Activated CD8-positive, alpha-beta T cell treated with anti-CD3 and anti-CD28 coated beads for 36 hours (primary cell): ENCODE measurements at places on chromosomes 5 and 9. TPM values are rescaled to one million over a fixed set of nuclear protein-coding genes. Genes with fewer than 3 reads are reported as not detected.

BTNL8 gene
- total RNA-seq = not detected

ZNF484 gene
- total RNA-seq = 6.2 TPM

PCAT7 gene
- total RNA-seq = not detected

TNFSF15 gene
- total RNA-seq = 0.16 TPM

RORB gene
- total RNA-seq = 0.11 TPM

CNTLN gene
- 0.43 TPM for total RNA-seq

C9 gene
- not detected for total RNA-seq

PCDHB13 gene
- not detected for total RNA-seq

PCSK1 gene
- total RNA-seq = not detected

ANAPC2 gene
- 38.6 TPM for total RNA-seq

NPR3 gene
- 0.05 TPM for total RNA-seq

ZDHHC11B gene
- total RNA-seq = 0.59 TPM

FCN1 gene
- total RNA-seq = not detected

SYNPO gene
- 0.22 TPM for total RNA-seq

INSYN2B gene
- total RNA-seq = not detected

CD274 gene
- 13.7 TPM for total RNA-seq

MAP1B gene
- 0.25 TPM for total RNA-seq

PCDHA10 gene
- not detected for total RNA-seq

SLC45A2 gene
- not detected for total RNA-seq

LCN9 gene
- total RNA-seq = not detected

PCDHGA5 gene
- not detected for total RNA-seq

SPRY4 gene
- total RNA-seq = 0.90 TPM

ARHGEF28 gene
- not detected for total RNA-seq

WDR38 gene
- total RNA-seq = not detected

MARCHF3 gene
- 6.1 TPM for total RNA-seq

COL23A1 gene
- 0.11 TPM for total RNA-seq

PTGS1 gene
- total RNA-seq = 0.23 TPM

LEAP2 gene
- total RNA-seq = 3.0 TPM

MEIKIN gene
- not detected for total RNA-seq

TRIP13 gene
- total RNA-seq = 36.9 TPM

SHROOM1 gene
- total RNA-seq = 2.1 TPM

GRPEL2 gene
- 31.0 TPM for total RNA-seq

ANKDD1B gene
- total RNA-seq = not detected

SLC36A3 gene
- not detected for total RNA-seq

MEF2C gene
- total RNA-seq = 0.27 TPM

CTXN3 gene
- not detected for total RNA-seq

CARTPT gene
- total RNA-seq = not detected

RFX3 gene
- total RNA-seq = 12.3 TPM

TAF1L gene
- not detected for total RNA-seq

LMX1B gene
- not detected for total RNA-seq

GPR151 gene
- not detected for total RNA-seq

P4HA2 gene
- 18.6 TPM for total RNA-seq

FABP6 gene
- not detected for total RNA-seq

LTC4S gene
- total RNA-seq = 1.3 TPM

CNTNAP3 gene
- not detected for total RNA-seq

ZFP37 gene
- total RNA-seq = 1.3 TPM
